ENCODE measurements at places on chromosomes 6 and 20.

DNA sequence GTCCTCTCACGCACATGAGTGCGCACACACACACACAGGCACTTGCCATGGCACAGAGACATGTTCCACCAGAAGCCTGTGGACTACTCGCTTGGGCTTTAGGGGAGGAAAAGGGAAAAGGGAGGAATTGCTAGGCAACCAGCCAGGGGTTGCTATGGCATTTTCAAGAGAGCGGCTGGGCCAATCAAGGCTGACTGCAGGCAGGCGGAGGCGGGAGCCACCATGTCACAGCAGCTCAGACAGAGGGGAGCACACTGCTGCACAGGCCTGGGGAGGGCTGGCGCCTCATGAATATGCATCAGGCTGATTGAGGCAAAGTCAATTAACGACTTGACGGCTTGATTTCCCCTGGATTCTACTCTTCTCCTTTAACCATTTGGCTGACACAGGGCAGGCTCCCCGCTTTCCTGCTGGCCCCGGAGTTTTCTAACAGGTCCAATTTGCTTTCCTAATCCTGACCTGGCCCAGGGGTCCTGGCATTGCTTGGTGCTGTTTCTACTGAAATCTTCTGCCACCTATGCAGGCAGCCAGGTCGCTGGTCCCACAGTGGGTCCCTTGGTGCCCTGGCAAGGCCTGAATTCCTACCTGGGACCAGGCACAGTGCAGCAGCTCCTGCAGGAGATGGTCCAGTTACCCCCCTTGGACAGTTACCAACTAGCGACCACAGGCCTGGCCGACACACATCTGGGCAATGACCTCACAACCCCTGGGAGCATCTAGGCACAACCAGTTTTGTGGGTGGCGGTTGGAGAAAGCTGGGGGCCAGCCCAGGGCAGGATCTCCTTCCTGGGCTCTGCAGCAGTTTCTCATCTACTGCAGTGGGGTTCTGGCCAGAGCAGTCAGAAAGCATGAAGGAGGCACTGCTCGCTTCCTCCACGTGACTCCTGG, 52.1 kb downstream of the YTHDF1 start:
- no peak for DNase-seq

DNA sequence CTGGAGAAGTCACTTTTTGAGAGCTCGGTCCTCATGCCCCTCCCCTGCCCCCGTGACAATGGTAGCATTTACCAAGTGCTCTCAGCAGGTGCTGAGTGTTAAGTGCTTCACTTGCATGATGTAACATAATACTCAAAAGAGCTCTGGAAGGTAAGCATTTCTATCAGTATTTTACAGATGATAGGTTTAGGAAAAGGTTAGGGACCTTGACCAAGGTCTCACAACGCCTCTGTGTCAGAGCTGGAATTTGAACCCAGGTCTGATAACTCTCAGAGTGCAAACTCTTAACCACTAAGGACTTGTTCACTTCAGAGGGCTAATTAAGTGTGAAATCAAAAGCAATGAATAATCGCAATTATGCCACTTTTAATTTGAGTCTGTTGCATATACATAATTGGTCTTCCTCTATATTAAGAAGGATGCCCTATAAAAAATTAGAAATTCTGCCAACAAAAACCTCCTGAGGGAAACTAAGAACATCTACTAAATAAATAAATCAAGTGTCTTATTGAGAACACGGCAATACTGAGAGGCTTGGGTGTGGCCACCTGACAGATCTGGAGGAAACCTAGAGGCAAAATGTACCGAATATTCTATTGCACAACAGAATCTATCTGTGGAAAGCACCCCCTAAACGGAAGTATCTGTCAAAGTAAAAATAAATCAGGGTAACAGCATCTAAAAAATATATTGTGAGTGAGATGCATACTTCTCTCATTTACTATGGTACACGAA, 109.8 kb downstream of the BACH2 start:
- DNase-seq, result no peak

- DNase-seq, result no peak
Observed at GRCh38 chr6:21393441-21394165, 199.9 kb upstream of the SOX4 start.

- no peak for DNase-seq
Observed at GRCh38 chr6:41914869-41915530, 5.9 kb downstream of the MED20 start.

DNA sequence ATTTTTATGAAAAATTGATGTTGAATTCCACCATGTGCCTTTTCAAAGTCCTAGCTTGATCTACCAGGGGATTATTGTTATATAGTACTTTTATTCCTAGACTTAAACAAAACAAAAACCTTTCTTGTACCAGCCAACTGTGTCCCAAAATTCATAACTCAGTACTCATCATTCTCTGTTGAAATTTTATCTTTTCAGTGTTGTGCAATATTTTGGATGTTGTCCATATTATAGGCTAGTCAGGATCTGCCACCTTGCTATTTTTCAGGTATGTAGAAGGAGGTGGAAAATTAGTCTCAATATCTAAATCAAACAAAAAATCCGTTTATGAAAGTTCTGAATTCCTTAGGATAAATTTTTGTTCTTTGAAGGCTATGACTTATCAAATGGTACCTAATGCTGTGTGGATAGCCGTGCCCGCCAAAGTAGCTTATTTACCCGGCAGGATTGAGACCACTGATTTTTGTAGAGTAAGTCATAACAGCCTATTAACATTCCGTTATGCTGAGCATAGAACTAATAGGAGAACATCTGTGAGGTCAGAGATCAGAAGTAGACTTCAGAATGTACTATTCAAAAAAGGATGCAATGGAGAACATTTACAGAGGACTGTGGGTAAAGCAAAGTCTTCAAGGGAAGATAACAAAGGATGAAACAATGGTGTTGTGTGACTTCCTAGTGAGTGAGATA, 304.7 kb downstream of the SOX4 start:
- no peak for DNase-seq

DNA sequence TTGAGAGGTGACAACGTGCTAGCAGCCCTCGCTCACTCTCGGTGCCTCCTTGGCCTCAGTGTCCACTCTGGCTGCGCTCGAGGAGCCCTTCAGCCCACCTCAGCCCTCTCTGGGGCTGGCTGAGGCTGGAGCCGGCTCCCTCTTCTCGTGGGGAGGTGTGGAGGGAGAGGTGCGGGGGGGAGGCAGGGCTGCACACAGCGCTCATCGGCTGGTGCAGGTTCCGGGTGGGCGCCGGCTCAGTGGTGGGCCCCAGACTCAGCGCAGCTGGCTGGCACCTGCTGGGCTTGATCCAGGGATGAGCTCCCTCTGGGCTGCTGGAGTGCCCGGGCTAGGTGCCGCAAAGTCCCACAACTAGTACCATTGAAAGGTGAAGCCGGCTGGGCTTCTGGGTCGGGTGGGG, 957.8 kb upstream of the GJE1 start:
- DNase-seq, result no peak

GRCh38 chr6:83190626-83191025, 2.4 kb downstream of the PGM3 start:
- DNase-seq, result no peak

DNA sequence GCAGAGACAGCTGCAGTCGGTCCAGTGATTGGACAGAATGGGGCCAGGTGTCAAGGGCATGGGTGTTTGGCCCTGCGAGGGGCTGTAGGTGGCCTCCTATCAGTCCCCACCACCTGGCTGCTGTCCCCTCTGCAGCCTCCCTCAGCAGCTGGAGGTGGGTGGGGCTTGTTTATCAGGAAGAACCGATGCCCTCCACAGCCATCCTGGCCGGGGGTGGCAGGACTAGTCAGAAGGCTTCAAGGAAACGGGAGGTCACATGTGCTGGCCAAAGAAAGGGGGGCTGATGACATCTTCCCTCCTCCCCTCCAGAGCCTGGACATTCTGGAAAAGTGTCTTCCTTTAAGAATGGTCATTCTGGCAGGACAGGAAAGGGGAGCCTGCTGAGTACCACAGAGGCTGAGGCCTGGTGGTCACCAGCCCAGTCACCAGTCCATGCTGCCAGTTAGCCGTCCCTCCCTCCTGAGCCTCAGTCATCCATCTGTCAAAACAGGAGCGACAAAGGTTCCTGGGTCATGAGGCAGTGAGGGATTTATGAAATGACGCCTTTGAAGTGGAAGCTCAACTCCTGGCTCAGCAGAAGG, 4.1 kb downstream of the FAM210B start:
- no peak for DNase-seq

GRCh38 chr20:48949304-48950170, 28.0 kb downstream of the ARFGEF2 start:
- DNase-seq, result no peak

DNA sequence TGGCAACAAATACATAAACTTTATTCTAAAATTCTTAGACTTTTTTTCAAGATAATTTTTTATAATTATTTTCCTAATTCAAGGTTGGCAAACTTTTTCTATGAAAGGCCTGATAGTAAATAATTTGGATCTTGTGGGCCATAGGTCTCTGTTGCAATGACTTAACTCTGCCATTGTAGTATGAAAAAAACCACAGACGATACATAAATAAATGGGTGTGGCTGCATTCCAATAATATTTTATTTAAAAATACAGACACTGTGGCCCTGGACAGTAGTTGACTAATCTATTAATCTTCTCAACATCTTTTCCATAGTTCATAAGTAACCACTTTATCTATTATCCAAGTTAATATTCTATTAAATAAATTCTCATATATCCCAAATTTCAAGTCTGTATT, 281.1 kb downstream of the SYNE1 start:
- DNase-seq, result no peak
